ENCODE measurements at places on chromosomes 5 and 9. TPM values are rescaled to one million over a fixed set of nuclear protein-coding genes. Genes with fewer than 3 reads are reported as not detected.

Gene RLN2
- 0.28 TPM for total RNA-seq

Gene ADAMTS13
- total RNA-seq: 0.60 TPM

Gene ZFP2
- total RNA-seq: not detected

Gene NR4A3
- 1.5 TPM for total RNA-seq

Gene GGTA1
- not detected for total RNA-seq

Gene PCDHB9
- total RNA-seq: 0.09 TPM

Gene OBP2B
- total RNA-seq: not detected

Gene CD74
- 0.07 TPM for total RNA-seq

Gene FOXD4L5
- 0.06 TPM for total RNA-seq

Gene PHF24
- total RNA-seq: 0.09 TPM

Gene STPG3
- total RNA-seq: not detected

Gene SPATA31A1
- not detected for total RNA-seq

Gene ZDHHC11
- total RNA-seq: 15.8 TPM

Gene FCN2
- not detected for total RNA-seq

Gene C5
- 11.3 TPM for total RNA-seq

Gene PCDHGB2
- 0.08 TPM for total RNA-seq

Gene FGF18
- total RNA-seq: 3.2 TPM

Gene GPRIN1
- 9.2 TPM for total RNA-seq

Gene NR5A1
- total RNA-seq: 0.17 TPM

Gene IL9
- not detected for total RNA-seq

Gene TSLP
- total RNA-seq: not detected

Gene IFNA2
- not detected for total RNA-seq

Gene PCDHGB3
- total RNA-seq: 0.14 TPM

Gene ZNF483
- total RNA-seq: 0.48 TPM

Gene PCDHB15
- 0.13 TPM for total RNA-seq

Gene ASPN
- total RNA-seq: not detected

Gene IL13
- total RNA-seq: not detected

Gene CCL27
- total RNA-seq: 0.33 TPM

Gene OR1Q1
- total RNA-seq: not detected
